ENCODE measurements at places on chromosomes 7 and 10. TPM values are rescaled to one million over a fixed set of nuclear protein-coding genes. Genes with fewer than 3 reads are reported as not detected.

Gene MACC1
- total RNA-seq, result 0.16 TPM

Gene COL26A1
- total RNA-seq, result not detected

Gene EN2
- total RNA-seq, result 0.08 TPM

Gene MCM7
- total RNA-seq, result 17.7 TPM

Gene RTKN2
- total RNA-seq, result 0.13 TPM

Gene IFRD1
- 22.2 TPM for total RNA-seq

Gene UMAD1
- total RNA-seq, result 9.8 TPM

Gene VSTM4
- 17.2 TPM for total RNA-seq

Gene CTAGE4
- not detected for total RNA-seq

Gene MOGAT3
- not detected for total RNA-seq

Gene AFAP1L2
- 5.5 TPM for total RNA-seq

Gene CCDC3
- 25.5 TPM for total RNA-seq

Gene ANKRD1
- total RNA-seq, result 1,867 TPM

Gene TMEM176B
- 241 TPM for total RNA-seq

Gene WEE2
- total RNA-seq, result not detected

Gene CHRM2
- total RNA-seq, result 90.7 TPM
